Naive thymus-derived CD8-positive, alpha-beta T cell (primary cell): ENCODE measurements at places on chromosomes 13 and 19.

GRCh38 chr19:46180701-46181387, 32.8 kb downstream of the IGFL2 start:
- DNase-seq, result no peak

- DNase-seq, result peak; percentile 36
These were observed 82.8 kb upstream of the MTIF3 start for GRCh38 chr13:27533155-27533643.

GRCh38 chr13:91295712-91296410, 51.6 kb upstream of the MIR17HG start:
- no peak for DNase-seq

DNA sequence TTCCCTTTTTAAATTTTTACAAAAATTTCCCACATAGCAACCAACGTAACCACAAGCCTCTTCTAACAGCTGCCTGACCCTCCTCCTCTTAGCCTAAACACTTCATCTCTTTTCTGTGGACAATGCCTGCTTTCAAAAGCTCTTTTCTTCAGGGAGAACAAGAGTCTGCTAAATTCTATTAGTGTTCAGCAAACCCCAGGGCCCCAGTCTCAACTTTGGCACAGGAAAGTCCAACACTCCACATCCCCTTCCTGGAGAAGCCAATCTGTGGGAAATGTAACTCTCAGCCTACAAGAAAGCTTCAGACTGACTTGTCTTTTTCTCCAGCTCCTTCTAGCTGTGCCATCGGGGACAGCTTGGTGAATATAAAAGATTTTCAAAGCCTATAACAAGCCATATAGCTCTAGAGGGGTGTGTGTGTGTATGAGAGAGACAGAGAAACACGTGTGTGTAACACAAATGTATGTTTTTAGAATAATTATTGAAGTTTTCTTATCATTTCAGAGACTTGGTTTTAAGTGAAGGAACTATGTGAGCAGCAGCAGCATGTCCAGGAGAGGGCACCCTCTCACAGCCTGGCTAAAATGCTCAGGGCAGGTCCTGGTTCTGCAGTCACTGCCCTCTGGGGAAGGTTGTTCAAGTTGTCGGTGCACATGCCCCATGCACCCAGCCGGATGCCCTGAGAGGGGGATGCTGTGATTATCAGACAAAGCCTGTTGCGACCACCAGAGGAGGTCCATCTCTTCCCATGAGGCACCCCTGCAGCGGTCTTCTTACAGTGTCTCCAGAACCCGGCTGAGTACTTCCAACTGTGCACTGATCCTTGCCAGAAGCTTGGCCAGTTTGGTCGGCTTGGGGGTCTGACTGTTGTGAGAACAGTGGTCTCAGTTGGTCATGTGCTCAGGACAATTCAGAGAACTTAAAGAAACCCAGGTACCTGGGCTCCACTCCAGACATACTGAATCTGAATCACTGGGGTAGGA, 34.4 kb downstream of the CCDC70 start:
- DNase-seq, result peak; percentile 11

- DNase-seq, result no peak
These were observed 1000.6 kb downstream of the OLFM4 start for GRCh38 chr13:54029226-54029625.

GRCh38 chr13:113383089-113383488, 19.2 kb upstream of the GRTP1 start:
- no peak for DNase-seq

GRCh38 chr19:11479898-11480714, 740 bp downstream of the ELAVL3 start:
- DNase-seq, result no peak

DNA sequence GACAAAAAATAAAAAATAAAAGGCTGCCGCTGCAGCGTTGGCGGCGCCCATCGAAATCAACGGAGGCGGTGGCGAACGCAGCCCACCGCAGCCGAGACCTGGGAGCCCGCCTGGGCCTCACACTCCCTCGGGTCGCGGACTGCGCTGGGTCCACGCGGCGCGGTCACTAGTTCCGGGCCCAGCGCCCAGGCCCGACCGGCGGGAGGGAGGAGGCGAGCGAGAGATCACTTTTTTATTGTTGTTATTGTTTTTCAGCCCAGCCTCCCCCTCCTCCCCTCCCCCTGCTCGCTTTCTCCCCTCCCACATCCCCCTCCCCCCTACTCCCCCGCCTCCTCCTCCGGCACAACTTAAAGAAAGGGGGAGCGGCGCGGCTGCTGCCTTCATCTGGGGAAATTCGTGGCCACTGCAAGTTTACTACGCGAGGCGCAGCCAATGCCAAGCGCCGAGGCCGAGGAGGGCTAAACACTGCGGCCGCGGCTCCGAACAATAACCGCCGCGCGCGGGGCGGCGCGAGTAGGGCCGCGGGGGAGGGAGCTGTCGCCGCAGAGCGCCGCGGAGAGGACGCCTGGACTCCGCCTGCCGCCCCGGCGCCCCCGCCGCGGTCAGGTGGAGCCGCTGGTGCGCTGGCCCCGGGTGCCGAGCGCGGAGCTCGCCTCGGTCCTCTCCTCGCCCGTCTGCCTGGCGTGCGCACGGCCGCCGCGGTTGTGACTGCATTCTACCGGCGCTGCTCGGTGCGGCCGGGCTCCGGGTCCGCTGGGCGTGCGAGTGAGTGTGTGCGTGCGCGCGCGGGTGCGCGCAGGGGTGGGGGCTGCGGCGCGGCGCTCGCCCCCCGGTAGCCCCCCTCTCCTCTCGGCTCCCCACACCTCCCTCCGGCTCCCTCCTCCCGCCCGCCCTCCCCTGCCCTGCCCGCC, 505 bp upstream of the ZIC2 start:
- DNase-seq, result no peak
